MM.1S (cell line): ENCODE measurements at places on chromosomes 1 and 21.

- peak; percentile 7 for DNase-seq
Measured at GRCh38 chr1:42379794-42380585, 602 bp upstream of the RIMKLA start.

- no peak for DNase-seq
Measured at GRCh38 chr1:59092126-59092525, 204.8 kb upstream of the FGGY start.

GRCh38 chr1:190175320-190175719 lies 302.3 kb downstream of the BRINP3 start:
- DNase-seq: no peak

GRCh38 chr1:228082918-228083870 lies 686 bp downstream of the ARF1 start:
- DNase-seq: peak; percentile 55

GRCh38 chr1:115301438-115302020 lies 36.5 kb downstream of the NGF start:
- no peak for DNase-seq

DNA sequence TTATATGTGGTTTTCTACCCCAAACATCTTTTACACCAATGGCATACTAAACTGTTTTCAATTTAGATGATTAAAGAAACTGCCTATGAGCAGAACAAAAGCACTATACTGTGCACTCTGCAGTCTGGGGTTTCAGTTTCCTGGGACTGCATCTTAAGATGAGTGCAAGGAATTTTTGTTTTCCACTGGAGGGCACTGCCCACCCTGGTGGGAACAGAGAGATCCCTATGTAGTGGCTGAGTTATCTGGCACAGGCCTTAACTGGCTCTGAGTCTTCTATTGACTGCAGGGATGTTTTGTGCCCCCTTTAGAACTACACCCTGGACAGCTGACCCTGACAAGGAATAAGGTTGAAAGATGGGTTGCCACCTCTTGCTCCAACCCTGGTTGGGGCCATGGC lies 12.0 kb downstream of the PROK1 start:
- DNase-seq: no peak

DNA sequence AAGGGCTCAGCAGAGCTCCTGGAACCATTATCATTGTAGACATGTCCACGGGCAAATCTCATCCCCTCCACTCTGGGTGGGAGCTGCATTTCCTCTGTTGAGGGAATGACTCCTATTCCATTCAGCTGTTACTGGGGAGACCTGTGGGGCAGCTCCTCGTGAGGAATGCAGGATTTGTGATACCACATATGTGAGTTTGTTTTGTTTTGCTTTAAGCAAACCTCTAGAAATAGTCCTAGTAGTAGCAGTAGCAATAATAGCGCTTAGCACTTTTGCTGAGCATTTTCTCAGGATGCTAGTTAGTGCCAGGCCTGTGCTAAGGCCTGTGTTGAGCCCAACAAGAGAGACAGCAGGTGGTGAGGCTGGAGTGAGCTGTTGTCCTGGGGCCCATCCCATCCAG lies 10.8 kb downstream of the OLIG1 start:
- DNase-seq: no peak

DNA sequence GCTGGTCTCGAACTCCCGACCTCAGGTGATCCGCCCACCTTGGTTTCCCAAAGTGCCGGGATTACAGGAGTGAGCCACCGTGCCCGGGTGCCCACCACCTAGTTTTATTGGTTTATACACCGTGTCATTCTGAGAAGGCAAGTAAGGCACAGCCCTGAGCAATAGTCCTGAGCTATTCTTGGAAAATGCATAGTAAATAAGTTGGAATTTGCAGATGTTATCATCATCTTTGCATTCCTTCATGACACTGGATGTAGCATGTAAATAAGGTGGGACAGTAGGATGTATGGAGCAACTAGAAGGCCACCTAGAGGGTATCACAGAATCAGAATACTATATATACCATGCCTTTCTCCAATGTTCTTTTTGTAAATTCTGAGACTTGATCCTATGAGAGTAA lies 11.0 kb downstream of the TOR1AIP2 start:
- DNase-seq: no peak

DNA sequence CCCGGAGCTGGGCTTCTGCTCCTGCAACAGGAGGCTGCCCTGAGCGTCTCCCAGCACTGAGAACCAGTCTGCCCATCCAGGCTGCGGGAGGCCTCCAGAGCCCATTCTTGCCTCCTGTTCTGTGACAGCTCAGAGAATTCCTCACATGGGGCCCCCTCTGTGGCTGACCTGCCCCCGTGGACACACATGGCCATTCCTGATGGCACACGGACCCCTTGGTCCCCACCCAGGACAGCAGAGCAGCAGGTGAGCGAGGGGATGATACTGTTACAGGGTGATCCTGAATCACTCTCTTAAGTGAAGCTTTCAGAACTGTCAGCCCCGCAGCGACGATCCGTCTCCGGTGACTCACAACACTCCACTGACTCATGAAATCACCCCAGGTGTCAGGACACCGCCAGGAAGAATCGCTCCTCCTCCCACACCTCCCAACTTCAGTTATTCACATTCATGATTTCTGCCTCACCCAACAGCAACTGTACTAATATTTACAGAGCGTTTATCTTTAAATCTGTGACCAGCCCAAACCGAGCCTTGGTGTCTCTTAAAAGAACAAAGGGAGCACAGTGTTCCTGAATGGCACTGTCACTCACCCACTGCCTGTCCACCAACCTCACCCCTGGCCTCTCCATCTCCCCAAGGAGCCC lies 22.5 kb downstream of the CHD5 start:
- DNase-seq: no peak

DNA sequence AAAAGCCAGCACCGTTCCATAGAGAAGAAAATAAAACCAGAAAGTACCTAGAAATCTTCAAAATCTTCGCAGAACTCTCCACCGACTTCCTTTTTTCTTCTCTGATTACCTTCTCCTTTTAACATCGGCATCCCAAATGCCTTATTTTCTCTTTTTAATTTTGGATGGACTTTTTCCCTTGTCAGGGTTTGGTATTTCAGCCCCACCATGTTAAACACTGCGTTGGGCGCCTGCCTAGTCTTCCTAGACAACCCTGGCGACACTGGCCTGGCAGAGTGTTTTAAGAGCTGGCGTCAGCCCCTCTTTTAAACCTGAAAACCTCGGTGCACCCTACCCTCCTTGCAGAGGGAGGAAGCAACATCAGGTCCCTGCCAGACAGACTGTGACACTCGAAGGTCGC lies 66.0 kb upstream of the EFHD2 start:
- DNase-seq: no peak

DNA sequence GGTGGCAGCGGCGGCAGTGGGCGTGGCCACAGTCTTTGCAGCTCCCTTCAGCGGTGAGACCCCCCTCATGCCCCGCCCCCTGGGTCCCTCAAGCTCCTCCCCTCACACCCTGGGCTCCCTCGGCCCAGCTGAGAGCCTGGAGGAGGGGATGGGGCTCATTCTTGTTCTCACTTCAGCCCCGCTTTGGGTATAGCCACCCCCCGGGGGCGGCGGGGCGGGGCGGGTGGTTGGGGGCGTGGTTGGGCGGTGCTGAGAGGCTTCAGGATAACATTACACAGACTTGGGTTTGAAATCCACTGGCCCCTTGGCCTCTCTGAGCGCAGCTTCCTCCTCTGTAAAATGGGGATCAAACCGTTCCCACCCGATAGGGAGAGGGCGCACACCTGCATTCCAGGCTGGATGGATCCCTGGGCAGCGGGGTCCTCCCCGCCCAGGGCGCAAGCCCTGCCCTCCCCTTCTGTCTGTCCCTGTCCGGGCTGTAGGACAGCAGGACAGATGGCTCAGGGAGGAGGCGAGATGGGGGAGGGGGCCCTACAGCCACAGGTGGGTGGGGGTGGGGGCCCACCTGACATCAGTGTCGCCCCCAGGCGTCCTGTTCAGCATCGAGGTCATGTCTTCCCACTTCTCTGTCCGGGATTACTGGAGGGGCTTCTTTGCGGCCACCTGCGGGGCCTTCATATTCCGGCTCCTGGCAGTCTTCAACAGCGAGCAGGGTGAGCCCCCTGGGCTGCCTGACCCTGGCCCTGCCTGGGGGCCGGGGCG lies 5.1 kb downstream of the CLCNKA start:
- DNase-seq: peak; percentile 16

- DNase-seq: no peak
Measured at GRCh38 chr1:214976665-214977064, 105.9 kb upstream of the KCNK2 start.

- DNase-seq: no peak
Measured at GRCh38 chr1:204509186-204509635, 7.0 kb upstream of the MDM4 start.

DNA sequence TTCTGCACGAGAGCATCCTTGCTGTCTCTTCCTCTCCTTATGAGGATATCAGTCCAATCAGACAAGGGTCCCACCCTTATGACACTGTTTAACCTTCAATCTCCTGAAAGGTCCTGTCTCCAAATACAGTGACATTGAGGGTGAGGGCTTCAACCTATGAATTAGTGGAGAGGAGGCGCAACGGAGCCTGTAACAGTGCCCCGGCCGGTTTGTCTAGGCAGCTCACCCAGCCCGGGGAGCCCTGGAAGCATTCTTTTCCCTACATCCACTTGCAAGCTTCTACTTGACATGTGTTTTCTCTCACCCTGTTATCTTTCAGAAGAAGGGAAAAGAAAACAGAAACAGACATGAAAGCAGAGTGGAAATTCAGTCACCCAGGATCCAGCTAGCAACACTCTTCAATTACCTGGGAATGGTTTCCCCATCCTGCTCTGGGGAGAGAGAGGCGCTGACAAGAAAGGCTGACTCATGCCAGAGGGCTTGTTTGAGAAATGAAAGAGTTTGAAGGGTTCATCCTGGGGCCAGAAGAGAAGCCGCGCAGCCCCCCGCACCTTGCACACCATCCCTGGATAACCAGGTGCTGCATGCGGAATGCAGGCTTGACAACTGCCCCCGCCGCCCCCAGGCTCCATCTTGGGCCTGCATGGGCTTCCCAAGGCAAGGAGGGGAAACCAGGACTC lies 394.9 kb downstream of the NPHP4 start:
- DNase-seq: no peak

- peak; percentile 83 for DNase-seq
Measured at GRCh38 chr21:26389971-26390641, 183.0 kb downstream of the CYYR1 start.

DNA sequence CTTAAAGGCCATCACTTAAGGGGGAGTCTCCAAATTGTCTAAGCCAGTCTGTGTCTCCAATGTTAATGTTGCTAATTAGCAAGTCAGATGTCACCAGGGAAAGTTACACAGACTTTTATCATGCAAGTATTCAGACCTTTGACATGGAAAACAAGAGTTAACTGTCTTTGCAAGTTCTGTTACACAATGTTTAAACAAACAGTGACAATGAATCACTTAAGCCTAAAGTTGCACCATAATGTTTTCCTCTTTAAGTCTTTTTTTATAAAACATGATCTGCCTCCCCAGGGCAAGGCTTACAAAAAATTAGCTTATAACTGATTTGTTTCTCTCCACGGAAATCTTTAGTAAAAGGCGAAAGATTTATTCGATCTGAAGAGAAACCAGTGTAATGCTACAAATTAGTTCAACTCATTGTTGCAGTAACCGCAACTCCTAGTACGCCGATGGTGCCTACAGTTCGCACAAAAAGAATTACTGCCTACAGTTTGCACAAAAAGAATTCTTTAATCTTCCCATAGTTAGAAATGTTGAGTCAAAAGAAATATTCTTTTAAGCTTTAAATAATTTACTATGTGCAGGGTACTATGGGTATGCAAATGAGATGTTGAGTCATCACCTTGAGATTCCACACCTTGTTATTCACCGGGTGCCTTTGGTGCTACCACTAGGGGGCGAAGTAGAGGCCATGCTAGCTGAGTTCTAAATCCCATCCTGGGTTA lies 45.3 kb downstream of the HHAT start:
- peak; percentile 86 for DNase-seq

- no peak for DNase-seq
Measured at GRCh38 chr1:158572226-158572625, 1.8 kb upstream of the OR6P1 start.

- DNase-seq: peak; percentile 80
Measured at GRCh38 chr1:59903141-59903754, 23.3 kb downstream of the CYP2J2 start.

GRCh38 chr1:28602536-28603439 lies 10.7 kb downstream of the RAB42 start:
- peak; percentile 61 for DNase-seq

DNA sequence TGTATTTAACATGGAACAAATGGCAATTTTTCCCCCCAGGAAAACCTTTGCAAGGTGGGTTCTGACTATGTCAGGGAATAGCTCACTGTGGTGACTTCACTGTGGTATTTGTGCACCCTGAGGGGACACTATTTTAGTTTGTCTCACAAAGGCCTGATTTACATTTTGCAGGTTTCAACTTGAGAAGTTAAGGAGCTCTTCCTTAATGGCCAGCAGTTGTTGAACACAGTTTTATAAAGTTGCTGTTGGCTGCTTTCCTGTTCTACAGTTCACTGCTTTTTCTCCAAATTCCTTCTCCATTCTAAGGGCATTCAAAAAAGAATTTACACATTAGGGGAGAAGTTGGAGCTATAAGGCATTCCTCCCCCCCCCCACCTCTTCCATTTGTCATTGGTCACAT lies 4.6 kb downstream of the LAMC1 start:
- DNase-seq: no peak

GRCh38 chr1:20150969-20151368 lies 11.8 kb downstream of the PLA2G2F start:
- DNase-seq: no peak

GRCh38 chr1:178046591-178047270 lies 47.2 kb upstream of the RASAL2 start:
- no peak for DNase-seq

- no peak for DNase-seq
Measured at GRCh38 chr1:200048244-200048643, 20.7 kb downstream of the NR5A2 start.

DNA sequence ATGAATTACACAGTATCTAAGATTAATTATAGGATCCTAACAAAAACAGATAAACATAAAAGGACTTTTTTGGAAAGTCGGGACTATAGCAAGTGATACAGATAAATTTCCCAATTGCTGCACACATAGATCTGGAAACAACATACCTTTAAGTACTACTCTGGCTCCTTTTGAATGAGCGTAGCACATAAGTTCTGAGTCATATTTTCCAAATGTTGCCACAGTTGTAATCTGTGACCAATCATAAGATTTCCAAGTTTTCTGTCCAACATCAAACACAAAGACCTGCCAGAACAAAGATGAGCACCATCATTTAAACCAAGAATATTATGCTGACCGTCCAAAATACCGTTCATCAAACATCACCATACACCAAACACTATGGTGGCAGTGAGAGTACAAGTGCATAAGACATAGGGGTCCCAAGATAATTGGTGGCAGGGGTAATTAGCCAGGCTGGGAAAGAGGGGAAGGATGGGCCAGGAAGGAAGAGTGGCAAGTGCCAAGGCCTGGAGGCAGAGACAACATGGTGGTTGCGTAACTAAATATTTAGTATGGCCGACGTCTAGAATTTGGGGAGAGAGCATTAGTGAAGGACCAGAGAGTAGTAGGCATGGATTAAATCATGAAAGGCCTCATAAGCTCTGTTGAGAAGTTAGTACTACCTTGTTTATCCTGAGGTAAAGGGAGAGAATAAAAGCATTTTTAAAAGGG lies 3.6 kb downstream of the CTBS start:
- no peak for DNase-seq

DNA sequence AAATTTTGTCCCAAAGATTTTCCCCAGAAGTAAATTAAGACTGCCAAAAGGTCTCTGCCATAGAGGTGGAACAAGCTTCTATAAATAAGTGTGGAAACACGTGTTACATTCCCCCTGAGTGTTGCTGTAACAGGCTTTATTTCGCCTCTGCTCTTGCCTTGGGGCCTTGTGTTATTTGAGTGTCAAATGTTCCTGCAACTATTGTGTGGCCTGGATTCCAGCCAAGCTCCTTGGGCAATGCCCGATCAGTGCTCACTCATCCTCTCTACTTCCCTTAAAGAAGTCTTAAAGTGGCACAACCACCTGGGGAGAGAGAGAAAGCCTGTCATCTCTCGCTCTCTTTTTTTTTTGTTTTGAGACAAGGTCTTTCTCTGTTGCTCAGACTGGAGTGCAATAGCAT lies 156.7 kb downstream of the NR5A2 start:
- DNase-seq: no peak
